Activated CD8-positive, alpha-beta memory T cell treated with anti-CD3 and anti-CD28 coated beads for 4 hours (primary cell): ENCODE measurements at places on chromosomes 16 and 17.

DNA sequence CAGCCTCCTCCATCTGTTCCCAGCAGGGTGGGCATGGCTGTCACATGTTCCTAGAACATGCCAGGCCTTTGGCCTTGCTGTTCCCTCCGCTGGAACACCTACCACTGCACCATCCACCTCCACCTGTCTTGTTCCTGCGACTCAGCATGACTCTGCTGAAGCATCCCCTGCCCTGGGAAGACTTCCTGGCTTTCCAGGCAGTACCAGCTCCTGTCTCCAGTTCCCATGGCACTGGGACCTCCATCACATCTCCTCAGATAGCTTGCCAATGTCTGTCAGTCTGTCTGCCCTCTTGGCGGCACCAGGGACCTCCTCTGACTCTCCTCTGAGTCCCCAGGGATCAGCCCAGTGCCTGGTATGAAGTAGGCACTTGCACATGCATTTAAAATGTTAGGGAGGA lies 15.7 kb downstream of the PDP2 start:
- no peak for DNase-seq

- no peak for DNase-seq
These were observed 188.3 kb downstream of the IRF8 start for GRCh38 chr16:86087011-86087895.

DNA sequence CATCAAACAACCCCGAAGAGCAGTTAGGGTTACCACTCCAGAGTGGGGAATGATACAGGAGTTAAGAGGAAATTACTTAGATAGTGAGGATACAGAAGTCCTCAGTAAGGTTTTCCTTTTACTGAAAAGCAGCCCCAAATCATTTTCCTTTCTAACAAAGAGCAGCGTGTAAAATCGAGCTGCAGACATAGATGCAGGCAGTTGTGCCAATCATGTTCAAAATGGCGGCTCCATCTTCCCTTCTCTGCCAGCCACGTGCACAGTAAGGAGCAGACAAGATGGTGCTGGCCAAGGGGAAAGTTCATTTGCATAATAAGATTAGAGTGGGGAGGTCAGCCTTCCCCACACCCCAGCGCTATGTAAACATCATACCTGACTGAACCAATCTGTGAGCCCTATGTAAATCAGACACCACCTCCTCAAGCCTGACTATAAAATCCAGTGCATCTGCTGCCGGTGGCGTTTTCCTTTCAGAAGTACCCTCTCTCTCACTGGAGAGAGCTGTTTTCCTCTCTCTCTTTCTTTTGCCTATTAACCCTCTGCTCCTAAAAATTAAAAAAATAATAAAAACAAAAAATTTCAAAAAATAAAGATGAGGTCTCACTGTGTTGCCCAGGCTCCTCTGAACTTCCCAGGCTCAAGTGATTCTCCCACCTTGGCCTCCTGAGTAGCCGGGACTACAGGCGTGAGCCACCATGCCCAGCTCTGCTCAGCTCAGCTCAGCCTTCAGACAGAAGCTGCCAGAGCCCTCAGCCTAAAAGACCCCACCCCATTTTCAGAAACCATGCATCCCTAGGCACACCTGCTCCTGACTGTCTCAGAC lies 2.6 kb upstream of the SRL start:
- DNase-seq: no peak

- no peak for DNase-seq
These were observed 119.1 kb upstream of the ZFHX3 start for GRCh38 chr16:73166947-73167550.

DNA sequence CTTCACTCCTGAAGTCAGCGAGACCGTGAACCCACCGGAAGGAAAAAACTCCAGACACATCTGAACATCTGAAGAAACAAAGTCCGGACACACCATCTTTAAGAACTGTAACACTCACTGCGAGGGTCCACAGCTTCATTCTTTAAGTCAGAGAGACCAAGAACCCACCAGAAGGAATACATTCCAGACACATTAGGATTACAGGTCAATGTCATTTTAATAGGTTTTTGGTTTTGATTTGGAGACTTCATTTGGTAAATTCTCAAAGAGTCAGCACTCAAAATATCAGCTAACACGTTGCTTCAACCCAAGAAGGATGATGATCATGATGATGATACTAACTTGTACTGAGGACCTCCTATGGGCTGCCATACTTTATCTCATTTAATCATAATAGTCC lies 7.6 kb upstream of the BMERB1 start:
- DNase-seq: no peak

DNA sequence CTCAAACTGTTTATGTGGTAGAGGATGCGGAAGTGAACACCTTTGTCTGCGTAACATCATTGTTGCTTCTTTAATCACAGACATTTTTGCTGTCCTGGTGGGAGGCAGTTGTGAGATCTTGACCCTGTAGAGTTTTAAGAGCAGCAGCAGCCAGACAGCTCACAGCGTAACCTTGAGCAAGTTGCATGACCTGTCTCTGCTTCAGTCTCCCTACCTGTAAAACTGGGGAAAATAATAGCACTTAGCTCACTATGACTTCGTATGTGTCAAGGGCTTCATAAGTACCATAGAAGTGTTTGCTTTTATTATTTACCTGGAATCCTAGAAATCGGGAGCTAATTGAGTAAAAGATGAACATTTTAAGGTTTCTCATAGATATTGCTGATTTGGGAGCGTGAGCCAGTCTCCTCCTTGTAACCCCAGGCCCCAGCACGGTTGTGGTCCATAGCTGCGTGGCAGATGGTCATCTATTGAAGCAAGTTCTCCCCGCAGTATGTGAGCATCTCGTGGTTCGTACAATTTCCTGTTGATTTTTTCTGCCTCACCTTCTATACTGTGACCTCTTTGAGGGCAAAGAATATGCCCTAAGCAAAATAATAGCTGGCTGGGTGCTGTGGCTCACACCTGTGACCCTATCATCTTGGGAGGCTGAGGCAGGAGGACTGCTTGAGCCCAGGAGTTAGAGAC lies 34.4 kb downstream of the GPRC5B start:
- no peak for DNase-seq

DNA sequence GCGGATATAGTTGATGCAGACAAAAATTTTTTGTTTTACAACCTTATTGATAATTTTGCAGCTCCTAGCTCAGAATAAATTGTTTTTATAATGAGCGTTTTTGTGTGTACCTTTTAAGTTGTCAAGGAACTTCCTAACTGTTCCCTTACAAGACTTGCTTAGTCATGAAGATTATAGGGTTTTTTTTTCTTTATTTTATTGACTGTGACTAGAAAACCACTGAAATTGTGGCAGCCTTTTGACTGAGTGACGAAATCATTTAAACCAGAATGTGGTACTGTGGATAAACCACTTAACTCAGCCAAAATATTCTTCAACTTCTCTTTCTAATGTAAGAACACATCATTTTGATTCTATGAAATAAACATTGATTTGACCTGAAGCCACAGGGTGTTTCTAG lies 40.8 kb upstream of the VPS4A start:
- no peak for DNase-seq

DNA sequence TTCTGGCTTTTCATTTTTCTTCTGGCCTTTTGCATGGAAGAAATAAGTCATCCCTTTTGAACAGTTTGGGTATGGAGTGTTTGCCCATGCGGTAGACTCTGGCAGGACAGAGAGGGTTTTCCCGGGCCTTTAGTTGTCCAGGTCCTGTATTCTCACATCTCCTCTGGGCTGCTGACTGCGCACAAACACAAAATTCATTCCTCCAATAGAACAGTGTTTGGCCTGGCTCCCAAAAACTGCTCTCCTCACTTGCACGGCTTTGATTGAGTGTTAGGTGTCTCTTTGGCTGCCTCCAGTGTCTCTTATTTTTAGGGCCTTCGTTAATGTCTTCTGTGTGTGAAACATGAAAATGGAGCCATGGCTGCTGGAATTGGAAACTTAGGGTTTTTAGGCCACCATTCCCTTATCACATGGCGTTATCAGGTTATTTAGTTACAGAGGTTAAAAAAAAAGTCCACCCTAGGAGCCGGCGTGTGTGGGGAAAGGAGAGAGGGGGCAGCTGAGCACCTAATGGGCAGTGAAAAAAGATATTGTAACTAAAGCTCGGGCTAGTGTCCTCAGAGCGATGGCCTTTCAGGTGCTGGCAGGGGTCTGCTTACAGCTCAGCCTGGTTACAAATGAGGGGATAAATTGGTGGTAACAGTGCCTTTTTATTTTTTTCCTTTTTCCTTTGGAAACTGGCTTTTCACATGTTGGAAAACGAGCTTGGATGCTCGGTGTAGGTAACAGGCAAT lies 47.3 kb downstream of the PRKCA start:
- no peak for DNase-seq

DNA sequence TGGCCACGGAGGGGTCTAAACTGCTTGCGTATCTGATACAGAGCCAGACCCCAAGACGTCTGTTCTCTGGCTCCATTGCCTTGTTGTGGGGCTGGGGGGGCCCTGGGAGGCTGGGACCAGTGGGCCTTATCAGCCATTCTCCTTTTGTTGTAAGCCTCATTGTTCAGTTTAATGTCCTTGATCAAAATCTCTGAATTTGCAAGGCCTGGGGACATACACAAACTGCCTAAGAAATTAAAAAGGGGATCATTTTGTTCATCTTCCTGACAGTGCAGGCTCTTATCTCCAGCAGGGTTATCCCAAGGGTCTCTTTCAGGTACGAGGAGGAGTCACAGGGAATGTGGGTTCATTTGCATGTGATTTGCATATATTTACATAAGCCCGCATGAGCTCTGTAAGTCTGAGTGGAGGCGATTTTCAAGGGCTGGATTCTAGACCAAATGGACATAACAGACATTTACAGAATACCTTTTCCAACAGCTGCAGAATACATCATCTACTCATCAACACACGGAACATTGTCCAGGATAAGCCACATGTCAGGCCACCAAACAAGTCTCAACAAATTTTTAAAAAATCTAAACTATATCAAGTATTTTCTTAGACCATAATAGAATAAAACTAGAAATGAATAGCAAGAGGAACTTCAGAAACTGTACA lies 269.8 kb downstream of the RBFOX1 start:
- DNase-seq: no peak

DNA sequence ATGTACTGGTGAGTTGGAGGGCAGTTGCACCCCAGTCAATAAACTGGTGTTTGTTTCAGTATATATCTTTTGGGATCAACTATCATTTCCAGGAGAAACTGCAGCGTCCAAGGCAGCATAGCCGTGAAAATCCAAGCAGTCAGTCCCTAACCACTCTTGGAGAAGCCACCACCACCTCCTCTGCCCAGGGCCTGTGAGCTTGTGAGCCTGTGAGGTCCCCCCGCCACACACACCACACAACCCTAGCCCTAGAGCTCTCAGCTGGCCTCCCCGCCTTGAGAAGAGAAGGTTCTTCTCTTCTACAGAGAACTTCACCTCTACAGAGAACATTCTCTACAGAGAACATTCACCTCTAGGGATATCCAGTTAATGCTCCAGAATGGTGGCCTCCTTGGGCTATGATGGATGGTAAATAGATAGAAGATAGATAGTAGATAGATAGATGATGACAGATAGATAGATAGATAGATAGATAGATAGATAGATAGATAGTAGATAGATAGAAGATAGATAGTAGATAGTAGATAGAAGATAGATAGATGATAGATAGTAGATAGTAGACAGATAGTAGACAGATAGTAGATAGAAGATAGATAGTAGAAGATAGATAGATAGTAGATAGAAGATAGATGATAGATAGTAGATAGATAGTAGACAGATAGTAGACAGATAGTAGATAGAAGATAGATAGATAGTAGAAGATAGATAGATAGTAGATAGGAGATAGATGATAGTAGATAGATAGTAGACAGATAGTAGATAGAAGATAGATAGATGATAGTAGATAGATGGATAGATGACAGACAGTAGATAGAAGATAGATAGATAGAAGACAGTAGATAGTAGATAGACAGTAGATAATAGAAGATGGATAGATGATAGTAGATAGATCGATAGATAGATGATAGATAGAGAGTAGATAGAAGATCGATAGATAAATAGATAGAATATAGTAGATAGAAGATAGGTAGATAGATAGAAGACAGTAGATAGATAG lies 13.7 kb downstream of the ALOX15B start:
- no peak for DNase-seq

GRCh38 chr17:65099941-65100315 lies 37.2 kb upstream of the RGS9 start:
- DNase-seq: peak; percentile 53

DNA sequence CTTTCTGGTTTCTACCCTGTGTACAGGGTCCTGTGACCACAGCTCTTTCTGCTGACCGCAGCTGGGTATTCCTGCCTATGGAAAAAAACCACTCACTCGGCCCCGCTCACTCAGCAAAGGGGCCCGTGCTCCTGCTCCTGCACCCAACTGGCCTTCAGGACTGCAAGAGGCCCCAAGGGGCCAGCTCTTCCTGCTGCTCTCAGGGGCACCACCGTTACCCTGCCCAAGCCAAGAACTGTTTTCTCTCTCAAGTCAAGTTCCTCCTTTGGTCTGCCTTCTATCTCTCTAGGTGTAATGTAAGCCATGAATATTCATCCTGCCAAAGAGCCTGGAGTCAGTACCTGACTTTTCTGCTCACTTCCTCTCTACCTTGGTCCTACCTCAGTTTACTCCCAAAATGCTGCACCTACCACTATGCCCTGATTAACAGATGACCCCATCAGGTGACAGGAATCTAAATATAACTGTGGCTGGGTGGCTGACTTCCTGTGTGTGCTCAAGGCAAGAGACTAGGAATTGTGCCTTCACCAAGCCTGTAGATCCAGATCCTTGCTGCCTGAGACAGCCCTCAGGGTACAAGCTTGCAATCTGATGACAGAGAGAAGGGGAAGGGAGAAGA lies 20.4 kb upstream of the SCIMP start:
- DNase-seq: no peak

DNA sequence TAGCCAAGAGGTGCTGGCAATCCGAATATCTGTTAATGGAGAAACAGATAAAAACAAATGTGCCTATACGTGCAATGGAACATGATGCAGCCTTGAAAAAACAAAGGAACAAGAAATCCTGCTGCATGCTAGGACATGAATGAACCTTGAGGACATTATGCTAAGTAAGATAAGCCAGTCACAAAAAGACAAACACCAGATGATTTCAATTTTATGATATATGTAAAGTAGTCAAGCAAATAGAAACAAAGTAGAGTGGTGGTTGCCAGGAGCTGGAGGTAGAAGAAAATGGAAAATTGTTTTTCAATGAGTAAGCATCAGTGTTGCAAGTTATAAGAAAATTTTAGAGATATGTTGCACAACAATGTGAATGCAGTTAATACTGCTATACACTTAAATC lies 409.7 kb upstream of the CDH8 start:
- DNase-seq: no peak

- no peak for DNase-seq
These were observed 12.5 kb upstream of the CIBAR2 start for GRCh38 chr16:85124636-85125346.

GRCh38 chr17:57257895-57258851 lies 1.9 kb downstream of the MSI2 start:
- DNase-seq: no peak

DNA sequence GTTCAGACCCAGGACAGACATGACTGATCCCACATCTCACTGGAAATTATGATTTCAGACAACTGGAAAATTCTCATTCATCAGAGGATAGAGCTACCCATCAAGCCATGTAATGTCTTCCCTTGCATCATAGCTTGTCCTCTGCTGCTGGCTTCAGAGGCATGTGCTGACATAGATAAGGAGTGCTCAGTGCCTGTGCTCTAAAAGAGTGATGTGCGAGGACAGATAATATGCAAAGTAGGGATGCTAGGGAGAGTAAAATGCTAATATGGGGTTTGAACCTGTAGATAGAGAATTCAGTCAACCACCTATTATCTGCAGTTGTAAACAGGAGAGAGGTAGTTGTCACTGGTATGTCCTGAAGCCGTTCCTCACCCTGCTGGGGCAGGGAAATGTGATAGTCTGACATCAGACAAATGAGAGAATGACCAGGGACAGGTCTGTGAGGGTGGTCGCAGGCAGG lies 349.7 kb upstream of the CCL2 start:
- DNase-seq: no peak

GRCh38 chr17:81993729-81994592 lies 16.5 kb downstream of the ASPSCR1 start:
- DNase-seq: no peak
